ENCODE measurements at places on chromosomes 7 and 10.

GRCh38 chr7:151235091-151235787 is 3.0 kb downstream of the CHPF2 start:
- DNase-seq, result no peak

DNA sequence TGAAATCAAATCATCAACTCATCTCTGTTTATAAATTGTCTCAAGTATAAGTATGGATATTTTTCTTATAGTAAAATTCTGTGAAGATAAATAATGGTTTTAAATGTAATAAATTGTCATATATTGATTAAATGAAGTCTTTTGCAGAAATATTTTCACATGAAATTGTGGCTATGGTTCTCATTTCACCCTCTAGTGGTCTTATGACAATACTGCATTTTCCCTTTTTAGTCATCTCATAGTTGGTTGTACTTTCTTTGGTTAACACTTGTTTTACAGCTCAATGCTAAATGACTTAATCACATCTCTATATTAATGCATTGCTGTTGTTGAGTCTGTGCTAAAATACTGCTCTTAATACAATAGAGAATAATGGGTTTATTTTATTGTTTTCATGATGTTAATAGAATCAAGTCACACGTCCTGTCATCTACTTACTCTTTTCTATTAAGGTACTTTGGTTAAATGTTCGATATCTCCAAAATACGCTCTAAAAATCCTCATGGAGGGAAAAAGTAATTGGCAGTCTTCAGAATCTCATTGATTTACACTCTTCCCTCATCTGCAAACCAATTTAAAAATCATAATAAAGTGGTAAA is 38.0 kb upstream of the CACNA2D1 start:
- no peak for DNase-seq

GRCh38 chr7:97272237-97272975 is 154.9 kb downstream of the SDHAF3 start:
- no peak for DNase-seq

DNA sequence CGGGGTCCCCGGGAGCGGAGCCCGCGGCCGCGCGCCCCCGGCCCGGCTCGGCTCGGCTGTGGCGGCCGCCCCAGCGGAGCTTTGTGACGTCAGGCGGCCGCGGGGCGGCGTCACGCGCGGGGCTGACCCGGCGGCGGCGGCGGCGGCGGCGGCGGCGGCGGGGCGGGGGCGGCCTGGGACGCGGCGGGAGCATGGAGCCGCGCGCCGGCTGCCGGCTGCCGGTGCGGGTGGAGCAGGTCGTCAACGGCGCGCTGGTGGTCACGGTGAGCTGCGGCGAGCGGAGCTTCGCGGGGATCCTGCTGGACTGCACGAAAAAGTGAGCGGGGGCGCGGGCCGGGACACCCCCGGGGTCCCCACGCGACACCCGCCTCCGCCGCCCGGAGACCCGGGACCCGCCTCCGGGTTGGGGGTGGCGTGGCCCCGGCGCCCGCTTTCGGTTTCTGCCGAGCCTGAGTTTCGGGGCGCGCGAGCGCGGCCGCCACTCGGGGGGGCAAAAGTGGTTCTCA is at the start of gene PWWP2B:
Gene PWWP2B, plus strand, starts transcription at position 165 of the 506 bp plus-strand sequence. Its CDS starts 27 bp downstream, at position 192.
- DNase-seq, result peak; percentile 53

GRCh38 chr7:128939861-128940410 is 2.2 kb downstream of the IRF5 start:
- DNase-seq, result no peak

DNA sequence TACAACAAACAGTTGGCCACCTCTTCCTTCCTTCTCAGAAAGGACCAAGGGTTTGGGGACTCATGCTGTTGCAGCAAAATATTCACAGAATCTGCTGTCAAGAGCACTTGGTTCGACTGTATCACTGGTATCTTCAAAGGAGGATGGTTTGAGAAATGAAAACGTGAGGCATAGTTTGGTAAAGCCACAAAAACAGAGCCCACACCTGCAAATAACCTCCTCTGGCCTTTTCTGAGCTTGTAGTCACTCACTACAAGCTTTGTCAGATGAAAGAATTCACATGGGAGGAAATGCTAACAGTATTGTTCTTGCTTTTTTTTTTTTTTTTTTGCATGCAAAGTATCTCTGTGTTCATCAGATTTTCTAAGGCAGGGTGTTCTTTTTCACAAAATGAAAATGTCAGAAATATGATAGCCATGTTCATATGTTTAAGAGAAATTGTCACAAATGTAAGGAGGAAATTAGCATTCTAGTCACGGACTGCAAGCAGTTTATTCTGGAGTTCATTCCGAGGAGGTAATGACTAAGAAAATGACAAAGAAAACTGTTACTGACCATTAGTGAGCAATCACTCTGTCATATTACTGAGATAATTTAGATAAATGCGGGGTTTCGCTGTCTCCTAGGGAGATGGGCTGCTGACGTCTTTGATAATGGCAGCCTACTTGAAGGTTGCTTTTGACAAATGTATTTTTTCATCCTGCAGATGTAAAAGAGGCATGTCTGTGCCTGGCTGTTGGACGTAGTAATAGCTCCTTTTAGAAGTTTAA is 117.8 kb upstream of the MYO3A start:
- DNase-seq, result no peak

DNA sequence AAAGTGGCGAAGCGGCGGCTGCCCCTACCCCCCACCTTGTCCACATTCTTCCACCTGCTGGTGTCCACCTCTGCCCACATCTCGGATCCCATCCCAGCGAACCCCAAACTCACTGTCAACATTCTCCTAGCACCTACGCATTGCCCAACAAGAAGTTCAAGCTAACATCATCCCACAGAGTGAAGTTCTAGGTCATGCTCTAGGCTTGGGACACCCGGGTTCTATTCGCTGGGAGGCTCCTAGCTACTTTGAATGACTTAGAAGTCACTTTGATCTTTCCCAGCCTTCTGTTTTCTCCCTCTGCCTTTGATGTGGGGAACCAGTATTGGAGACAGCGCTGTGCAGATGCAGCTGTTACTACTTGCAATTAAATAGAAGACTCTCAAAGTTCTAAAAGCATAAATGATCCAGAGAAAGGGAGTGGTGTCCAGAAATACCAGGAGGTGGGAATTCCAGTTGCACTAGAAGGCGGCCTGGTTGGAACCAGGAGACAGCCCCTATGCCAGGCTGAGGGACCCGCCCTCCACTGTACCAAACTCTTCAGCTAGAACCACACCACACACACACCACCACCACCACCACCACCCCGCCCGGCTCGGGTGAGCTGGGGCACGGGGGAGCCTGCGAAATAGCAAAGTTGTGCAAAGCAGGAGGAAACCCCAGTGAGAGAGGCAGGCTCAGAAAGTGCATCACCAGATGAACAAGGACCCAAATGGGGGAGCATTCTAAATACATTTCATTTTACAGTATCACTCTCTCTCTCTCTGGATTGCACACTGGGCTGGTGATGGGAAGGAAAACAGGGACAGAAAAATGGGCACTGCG is 5.5 kb upstream of the VGF start:
- no peak for DNase-seq

DNA sequence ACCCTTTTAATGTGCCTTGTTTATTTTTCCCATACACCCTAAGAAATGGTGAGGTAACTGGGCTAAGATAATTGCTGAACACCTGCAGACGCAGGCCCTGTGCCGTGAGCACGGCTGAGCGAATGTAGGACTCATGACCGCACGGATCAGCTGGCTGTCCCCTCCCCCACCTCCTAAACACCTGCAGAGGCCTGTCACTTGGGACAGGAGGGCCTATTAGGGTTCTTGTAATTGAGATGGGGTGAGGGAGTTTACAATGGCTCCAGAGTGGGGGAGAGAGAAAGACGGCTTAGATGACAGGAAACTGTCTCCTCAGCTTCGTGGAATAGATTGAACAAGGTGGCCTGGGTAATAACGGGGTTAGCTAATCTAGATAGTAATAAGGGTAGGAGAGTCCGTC is 291.7 kb upstream of the HABP2 start:
- no peak for DNase-seq

- DNase-seq, result no peak
These were observed 40.4 kb downstream of the PHTF2 start for GRCh38 chr7:77838929-77839491.

- DNase-seq, result no peak
These were observed 32.7 kb downstream of the TNRC18 start for GRCh38 chr7:5390918-5391317.

DNA sequence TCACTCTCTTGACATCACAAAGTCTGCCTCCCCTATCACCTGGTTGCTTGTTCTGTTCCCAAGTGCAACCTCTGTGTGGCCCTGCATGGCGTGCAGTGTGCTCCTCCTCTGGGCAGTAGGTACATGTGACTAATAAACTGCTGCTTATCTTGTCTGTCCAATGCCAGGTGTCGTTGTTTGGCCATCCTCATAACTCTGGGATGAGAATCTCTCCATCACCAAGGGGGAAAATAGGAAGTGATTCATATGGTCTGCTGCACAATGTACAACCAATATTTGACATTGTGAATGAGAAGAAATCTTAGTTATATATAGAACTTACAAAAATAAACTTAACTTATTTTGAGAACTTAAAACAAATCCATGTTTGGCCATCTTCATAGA is 135.2 kb downstream of the INHBA start:
- DNase-seq, result no peak

DNA sequence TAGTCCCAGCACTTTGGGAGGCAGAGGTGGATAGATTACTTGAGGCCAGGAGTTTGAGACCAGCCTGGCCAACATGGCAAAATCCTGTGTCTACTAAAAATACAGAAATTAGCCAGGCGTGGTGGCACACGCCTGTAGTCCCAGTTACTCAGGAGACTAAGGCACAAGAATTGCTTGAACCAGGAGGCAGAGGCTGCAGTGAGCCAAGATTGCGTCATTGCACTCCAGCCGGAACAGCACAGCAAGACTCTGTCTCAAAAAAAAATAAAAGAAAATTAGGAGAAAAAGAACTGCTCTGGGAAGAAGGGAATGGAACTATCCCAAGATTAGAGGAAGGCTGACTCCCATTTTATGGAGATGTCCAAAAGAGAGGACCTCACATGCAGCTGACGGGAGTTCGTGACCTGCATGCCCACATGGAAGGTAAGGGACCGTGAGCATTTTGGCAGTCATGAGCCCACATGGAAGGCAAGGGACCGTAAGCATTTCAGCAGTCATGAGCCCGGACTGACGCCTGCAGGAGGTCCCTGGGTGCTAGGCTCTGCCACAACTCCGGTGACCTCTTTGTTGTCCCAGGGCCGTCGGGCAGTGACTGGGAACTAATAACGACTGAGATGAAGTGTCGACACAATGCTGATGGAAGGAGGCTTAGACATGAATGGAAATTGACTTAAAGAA is 18.6 kb upstream of the GTPBP4 start:
- DNase-seq, result no peak

GRCh38 chr10:131436458-131436857 is 124.9 kb upstream of the TCERG1L start:
- DNase-seq, result no peak

- DNase-seq, result peak; percentile 5
These were observed 5.0 kb downstream of the ALDH18A1 start for GRCh38 chr10:95651346-95652060.

DNA sequence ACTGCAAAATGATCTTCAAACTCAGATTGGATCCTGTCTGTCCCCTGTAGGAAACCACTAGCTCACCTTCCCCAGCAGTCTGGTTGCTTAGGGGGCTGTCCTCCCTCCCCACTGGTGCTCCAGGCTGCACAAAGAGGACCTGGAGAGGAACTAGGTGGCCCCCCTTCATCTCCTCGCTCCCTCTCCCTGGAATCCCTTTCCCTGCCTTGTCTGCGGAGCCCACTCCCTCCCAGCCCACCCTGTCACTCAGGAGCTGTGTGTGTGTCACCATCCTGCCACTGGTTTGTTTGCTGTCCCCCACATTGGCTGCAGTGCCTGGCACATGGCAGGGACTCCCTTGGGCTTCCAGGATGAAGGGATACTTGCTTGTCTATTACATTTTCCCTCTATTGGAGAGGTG is 35.5 kb upstream of the ZMIZ2 start:
- no peak for DNase-seq

DNA sequence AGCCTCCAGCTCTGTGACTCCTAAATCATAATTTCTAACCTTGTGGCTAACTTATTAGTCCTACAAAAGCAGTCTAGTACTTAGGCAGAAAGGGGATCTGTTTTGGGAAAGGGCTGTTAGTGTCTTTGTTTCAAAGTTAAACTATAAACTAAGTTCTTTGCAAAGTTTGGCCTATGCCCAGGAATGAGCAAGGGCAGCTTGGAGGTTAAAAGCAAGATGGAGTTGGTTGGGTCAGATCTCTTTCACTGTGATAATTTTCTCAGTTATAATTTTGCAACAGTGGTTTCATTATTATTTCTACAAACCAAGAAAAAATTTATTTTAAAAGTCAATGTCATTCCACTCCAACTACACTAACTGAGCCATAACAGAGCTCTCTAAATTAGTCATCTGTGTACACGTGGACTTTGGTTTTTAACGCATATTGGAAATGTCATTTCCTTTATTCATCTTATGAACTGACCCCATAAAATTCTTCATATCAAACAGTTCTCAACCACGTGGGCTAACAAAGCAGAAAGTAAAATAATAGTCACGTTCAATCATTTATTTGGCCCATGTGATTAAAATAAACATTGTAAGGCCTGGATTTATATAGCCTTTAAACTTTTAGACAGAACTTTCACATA is 143.2 kb upstream of the C7orf33 start:
- no peak for DNase-seq
